ENCODE measurements at places on chromosomes 4 and X.
A peak's percentile ranks its signal among the peaks of the same experiment; 100 is the strongest.

- no peak for DNase-seq
These were observed 21.7 kb upstream of the PAQR3 start for GRCh38 chr4:78960926-78961325.

- DNase-seq: no peak
These were observed 90.6 kb upstream of the STOX2 start for GRCh38 chr4:183814461-183814860.

- DNase-seq: no peak
These were observed 44.6 kb upstream of the TRPC5OS start for GRCh38 chrX:111831343-111831742.

DNA sequence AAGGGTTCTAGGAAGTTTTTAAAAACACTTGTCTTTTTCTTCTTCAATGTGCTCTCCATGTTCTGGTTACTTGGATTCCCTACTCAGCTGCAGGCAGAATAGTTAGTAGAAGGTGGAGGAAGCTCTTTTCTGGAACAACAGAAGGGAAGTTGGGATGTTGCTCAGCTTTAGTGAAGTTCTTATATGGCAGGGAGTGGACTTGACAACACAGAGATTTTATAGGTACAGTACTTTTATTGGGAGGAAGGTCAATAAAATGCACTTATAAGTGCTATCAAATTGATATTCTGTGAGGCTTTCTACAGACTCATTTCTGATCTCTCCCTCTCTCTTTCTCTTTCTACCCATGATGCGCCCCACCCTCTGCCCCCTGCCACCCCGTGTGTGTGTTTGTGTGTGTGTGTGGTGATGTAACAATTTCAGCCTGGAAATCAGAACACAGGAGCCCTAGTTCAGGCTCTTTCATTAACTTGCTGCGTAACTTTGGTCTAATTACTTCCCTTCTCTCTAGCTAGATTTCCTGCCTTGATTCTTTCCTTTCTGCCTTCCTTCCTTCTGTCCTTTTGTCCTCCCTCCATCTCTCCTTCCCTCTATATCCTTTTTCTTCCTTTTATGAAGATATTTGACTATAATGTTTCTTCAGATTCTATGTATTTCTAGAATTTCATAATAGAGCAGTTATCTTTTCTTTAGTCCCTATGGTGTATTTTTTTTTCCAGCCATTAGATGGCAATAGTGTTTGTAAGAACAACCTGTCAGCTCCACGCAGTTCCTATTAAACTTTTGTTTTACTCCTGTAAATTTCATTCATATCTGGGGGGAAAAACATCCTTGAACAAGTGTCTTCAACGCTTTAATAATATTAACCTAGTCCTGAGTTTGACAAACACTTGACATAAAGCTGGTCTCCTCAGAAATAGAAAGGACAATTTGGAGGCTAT lies 37.1 kb downstream of the HEPH start:
- peak; percentile 34 for DNase-seq

GRCh38 chrX:121639781-121640180 lies 592.4 kb downstream of the GLUD2 start:
- no peak for DNase-seq

DNA sequence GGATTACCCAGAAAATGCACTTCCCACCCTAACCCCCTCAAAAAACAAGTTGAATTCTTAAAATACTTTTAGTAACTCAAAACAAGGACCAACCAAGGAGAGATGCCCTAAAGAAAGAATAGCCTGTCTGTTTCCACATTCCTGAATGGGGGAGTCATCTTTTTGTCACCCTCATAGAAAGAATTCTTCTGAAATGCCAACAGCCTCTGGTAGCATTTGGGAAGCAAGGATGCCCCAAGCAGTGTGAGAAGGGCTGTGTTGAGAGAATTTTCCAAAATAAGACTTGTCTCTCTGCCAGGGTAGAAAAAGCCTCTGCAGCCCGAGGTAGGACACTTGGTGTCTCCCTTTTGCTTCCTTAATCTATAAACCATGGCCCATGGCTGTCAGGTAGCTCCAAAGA lies 173.1 kb upstream of the VCX3A start:
- DNase-seq: no peak

GRCh38 chrX:38458071-38458470 lies 103.3 kb upstream of the TSPAN7 start:
- DNase-seq: peak; percentile 26

GRCh38 chr4:124177647-124178425 lies 534.7 kb downstream of the ANKRD50 start:
- no peak for DNase-seq

DNA sequence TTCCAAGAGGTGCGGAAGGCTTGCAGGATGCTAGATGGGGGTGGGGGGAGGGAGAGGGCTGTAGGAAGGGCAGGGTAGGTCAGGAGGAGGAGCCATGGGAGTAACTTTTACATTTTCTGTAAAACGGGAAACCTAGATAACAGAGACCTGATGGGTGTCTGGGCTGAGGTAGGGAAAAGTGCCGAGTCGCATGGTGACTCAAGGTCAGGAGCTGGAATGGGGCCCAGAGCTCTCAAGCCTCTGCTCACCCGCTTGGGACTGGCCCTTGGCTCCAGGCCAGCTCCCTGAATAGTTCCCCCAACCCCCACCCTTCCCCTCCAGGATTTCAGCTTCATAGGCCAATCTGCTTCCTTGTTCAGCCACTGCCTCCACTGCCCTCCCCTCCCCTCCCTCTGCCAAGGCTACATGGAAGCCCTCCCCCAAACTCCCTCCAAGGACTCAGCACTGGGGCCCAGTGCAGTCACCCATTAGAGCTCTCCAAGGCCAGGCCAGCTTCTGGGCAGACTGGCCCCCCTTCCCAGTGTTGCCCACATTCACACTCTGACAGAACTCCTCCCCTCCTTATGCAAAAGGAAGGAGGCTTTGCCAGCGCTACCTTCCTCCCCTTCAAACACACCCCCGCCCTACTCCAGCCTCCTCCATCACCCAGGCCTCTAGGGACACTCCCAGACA lies 43.6 kb downstream of the TSC22D3 start:
- DNase-seq: peak; percentile 36

DNA sequence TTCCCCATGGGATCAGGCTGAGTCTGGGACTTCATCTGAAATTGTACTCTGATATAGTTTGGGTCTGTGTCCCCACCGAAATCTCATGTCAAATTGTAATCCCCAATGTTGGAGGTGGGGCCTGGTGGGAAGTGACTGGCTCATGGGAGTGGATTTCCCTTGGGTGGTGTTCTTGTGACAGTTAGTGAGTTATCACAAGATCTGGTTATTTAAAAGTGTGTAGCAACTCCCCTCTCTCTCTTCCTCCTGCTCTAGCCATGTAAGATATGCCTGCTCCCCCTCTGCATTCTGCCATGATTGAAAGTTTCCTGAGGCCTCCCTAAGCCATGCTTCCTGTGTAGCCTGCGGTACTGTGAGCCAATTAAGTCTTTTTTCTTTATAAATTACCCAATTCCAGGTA lies 61.0 kb downstream of the RASGEF1B start:
- DNase-seq: no peak

DNA sequence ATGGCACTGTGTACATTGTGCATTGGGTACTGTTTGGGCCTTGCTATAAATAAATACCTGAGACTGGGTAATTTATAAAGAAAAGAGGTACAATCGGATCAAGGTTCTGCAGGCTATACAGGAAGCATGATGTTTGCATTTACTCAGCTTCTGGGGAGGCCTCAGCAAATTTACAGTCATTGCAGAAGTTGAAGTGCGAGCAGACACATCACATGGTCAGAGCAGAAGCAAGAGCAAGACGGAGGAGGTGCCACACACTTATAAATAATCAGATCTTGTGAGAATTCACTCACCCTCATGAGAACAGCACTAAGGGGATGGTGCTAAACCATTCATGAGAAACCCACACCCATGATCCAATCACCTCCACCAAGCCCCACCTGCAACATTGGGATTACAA lies 505.0 kb downstream of the ARAP2 start:
- DNase-seq: no peak

DNA sequence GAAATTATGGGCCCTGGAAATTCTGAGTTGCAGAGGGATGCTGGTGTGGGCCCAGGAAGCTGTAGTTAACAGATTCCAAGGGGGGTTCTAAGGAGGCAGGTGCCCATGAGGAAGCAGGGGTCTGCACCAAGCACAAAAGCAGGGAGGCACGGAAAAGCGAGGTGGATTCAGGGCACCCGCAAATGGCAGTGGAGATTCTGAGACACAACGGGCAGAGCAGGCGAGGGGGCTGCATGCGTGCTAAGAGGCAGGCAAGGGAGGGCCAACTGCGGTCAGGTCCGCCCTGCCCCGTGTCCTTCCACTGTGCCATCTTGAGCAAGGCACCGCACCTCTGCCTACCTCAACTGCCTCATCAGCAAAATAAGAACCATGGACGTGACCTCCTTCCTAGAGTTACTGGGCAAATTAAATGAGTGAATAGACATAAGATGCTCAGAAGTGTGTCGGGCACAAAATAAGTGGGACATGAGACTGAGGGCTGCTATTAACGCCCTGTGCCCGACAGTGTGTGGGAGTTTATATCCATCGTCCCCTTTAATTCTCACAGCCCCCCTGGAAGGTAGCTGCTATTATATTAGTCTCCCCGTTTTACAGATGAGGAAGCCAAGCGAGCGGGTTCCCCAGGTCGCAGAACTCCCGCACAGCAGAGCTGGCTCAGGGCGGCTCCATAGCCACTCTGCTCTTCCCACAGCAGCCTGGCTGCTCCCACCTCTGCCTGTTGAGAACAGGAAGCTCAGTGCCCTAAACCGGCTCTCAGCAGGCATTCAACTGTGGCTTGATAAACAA lies 67.6 kb downstream of the PPP2R2C start:
- no peak for DNase-seq

DNA sequence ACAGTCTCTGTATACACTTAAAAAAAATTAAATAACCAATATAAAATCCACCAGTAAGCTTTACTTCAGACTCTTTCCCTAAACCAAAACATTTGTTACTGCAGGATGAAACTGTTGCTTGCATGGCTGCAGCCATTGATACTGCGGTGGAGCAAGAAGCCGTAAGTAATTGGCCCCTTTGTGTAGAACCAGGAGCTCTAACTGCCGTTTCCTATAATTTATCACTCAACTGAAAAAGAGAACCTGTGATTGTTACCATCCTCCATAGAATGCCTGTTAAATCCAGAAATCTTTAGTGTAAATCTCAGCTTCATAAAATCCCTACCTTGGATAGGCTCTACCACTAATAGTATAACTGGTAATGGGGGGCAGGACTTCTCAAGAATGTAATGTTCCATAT lies 62.6 kb downstream of the KIF4A start:
- no peak for DNase-seq

DNA sequence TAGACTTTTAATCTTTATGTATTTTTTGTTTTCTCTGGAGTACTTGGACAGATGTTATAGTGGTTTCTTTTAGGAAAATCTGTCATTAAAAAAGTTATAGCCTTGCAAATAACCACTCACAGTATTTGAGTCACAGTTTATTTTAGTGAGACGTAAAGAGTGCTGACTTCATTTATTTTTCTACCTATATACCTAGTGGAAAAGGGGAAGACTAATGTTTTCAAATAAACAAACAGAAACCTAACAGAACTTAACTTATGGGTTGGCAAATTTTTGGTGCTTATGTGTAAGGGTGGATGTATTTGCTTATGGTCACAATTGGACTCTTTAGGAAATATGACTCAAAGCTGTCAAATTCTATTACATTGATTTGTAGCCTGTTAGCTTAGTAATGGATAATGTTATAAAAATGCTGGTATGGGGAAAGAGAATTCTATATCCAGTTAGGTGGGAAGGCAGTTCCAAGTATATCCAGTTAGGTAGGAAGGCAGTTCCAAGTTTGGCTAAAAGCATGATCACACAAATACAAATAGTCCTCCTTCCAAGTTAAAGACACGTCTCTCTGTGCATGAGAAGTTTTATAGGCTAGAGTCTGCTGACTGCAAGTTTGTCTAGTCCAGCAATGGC lies 61.9 kb downstream of the SLC9A6 start:
- DNase-seq: no peak

GRCh38 chrX:45083314-45083713 lies 117.4 kb downstream of the DIPK2B start:
- DNase-seq: no peak

GRCh38 chr4:38904682-38905081 lies 37.1 kb downstream of the FAM114A1 start:
- DNase-seq: no peak

- DNase-seq: no peak
These were observed 16.8 kb upstream of the HSD17B13 start for GRCh38 chr4:87339440-87339839.

GRCh38 chr4:8906668-8906970 lies 35.0 kb upstream of the HMX1 start:
- no peak for DNase-seq

DNA sequence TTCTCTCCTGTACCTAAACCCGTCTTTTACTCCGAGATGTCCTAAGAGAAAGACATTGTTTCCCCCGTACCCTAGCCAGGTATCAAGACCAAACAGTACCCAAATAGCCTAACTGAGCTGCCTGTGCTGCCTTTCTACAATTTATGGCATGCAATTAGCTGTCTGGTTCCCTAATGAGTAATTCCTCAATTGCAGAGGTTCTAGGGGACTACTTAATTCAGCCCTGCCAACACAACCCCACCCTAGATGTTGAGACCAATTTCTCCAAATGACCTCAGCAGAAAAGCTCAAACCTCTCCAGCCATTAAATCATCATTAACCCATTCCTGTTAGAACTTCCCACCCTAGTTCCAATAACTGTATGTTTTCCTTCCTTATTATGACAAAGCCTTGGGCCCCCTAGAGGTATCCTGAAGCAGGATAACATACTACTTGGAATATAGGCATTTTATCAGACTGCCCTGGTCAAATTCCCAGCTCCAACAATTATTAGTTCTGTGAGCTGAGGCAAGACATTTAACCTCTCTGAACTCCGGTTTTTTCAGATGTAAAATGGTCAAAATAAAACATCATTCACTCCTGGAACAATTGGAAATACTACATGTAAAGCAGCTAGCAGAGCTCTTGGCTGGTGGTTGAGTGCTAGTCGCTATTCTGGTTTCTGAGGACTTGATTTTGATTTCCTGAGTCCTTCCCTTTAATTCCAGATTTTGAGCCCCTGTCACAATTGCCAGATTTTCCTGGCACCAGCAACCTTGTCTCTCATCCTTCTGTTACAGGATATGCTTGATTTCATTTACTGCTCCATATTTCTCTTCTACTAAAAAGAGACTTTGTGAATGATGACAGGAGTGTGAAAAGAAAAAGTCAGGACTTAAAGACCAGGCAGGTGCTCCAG lies 244.6 kb upstream of the TENM3 start:
- no peak for DNase-seq

GRCh38 chr4:24988776-24989175 lies 42.0 kb downstream of the LGI2 start:
- DNase-seq: peak; percentile 66

DNA sequence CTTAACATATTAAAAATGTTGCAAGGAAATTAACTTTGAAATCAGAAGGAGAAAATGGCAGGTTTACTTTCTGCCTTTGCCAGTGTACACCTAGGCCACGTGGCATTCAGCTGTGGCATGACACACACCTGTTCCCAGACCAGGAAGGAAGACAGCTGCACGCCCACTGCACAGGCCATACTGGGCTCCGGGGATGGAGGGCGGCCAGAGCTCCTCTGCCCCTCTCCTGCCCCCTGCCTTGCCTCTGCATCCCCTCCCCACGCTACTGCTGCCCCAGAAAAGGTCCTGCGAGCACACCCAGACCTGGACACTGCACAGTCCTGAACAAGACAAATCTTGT lies 68.4 kb downstream of the GATB start:
- no peak for DNase-seq

Measured in Kasumi-1 (cell line).